ENCODE measurements at places on chromosomes 12 and 14. TPM values are rescaled to one million over a fixed set of nuclear protein-coding genes. Genes with fewer than 3 reads are reported as not detected.

ASB2 gene
- 0.39 TPM for polyA plus RNA-seq

- no peak for DNase-seq
These were observed 413.1 kb downstream of the MED13L start for GRCh38 chr12:115864396-115864795.

DNA sequence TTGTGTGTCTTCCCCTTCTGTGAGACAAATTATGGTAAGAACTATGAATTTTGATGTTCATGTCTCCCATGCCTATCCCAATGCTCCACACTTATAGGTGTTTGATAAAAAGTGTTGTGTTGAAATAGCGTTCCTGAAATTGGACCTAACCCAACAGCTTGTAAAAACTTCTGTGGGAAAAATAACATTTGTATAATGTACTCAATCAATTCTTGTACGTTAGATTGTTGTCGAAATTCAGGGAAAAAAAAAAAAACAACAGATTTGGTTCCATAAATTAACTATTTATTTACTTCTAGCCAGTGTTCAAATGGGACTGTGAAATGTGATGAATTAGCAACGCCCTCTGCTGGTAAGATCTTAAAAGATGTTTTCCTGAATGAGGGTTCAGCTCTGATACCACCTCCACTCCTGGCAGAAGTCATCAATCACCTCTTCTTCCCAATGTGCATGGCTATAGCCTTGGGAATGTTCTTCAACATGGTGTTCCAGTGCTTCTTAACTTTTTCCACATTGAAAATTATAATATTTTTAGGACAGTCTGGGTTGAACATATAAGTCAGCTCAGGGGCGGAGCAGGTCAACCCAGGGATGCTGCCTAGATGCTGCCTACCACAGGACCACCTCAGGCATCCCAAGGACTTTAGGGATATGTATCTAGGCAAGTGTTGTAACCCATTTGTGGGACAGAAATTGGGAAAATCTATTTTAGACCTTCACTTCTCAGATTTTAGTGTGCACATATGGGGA, 170.6 kb downstream of the OTOGL start:
- DNase-seq: peak; percentile 21

GRCh38 chr14:101335061-101335661, 226.1 kb upstream of the DIO3 start:
- no peak for DNase-seq

GRCh38 chr12:57173089-57173488, 25.7 kb upstream of the LRP1-AS start:
- DNase-seq: no peak

- DNase-seq: no peak
These were observed 347.2 kb downstream of the CCDC91 start for GRCh38 chr12:28537474-28537873.

DEGS2 gene
- polyA plus RNA-seq: 0.96 TPM

CLEC9A gene
- polyA plus RNA-seq: 0.22 TPM

EPYC gene
- polyA plus RNA-seq: not detected

DNA sequence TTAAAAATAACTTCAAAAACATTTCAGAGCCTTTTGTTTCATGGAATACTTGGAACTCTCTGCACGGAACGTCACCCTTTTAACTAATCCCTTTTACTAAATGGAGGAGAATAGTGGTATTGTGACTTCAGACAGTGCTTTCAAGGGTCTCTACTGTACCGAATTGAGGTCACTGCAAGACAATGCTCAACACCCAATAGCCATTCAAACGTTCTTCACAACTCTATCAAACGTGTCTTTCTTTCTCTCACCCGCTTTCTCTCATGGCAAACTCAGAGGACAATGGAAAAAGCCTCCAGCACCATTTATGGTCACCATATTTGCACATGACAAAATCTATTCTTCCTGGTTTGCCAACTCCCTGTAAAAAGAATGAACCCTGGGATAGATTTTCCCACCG, 132.1 kb upstream of the SOX5 start:
- DNase-seq: no peak

- no peak for DNase-seq
These were observed 75.2 kb downstream of the FIGNL2 start for GRCh38 chr12:51773145-51773869.

GRCh38 chr12:5262450-5262849, 169.5 kb upstream of the NTF3 start:
- no peak for DNase-seq

RBP5 gene
- polyA plus RNA-seq: 18.4 TPM

DNA sequence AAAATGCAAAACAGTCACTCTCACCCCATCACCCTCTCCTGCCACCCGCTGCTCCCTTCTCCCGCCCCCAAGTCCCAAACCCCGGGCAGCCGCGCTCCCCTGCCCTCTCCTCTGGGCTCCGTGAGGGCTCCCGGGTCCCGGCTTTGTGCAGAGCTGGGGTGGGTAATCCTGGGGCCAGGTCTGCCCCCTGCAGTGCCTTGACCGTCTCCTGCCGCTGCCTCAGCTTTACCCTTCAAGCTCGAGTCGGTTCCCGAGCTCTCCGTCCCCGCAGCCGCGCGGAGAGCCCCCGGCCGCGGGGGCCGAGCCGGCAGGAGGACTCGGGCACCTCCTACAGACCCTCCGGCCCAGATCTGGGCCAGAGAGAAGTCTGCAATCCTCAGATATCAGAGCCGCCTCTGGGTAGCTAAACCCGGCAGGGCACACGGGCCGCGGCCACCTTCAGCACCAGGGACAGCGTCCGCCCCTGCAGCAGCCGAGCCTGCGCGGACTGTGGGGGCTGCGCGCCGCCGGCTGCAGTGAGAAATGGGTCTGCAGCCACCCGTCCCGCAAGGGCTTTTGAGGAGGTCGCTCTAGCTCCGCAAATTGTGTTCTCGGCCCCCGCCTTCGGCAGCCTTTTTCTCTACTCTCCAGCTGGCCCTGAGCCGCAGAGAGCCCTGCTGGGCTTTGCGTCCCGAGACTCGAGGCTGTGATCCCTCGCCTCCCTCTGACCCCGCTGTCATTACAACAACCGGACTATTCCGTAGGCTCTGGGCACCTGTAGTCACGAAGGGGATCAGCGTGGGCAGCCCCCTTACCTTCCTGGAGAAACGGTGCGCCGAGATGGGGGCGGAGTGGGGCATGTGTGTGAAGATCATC, 1.2 kb downstream of the PRMT8 start:
- peak; percentile 50 for DNase-seq

- no peak for DNase-seq
These were observed 85.1 kb downstream of the DIP2B start for GRCh38 chr12:50589650-50590435.

DNA sequence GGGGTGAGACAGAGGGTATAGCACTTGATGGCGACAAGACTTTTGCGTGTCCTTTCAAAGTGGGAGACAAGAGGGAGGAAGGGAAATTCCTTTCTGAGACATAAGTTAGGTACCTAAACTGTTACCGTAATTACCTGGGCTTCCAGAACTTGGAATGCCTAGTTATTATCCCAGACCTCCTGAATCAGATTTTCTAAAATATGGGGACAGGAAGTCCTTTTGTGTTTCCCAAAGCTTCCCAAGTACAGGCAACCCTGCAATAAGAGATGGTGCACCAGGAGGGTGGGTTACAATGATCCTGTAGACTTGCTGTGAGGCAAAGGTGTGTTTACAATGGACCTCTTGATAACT, 83.9 kb downstream of the CMKLR1 start:
- no peak for DNase-seq

RBMS2 gene
- 46.9 TPM for polyA plus RNA-seq

ENDOU gene
- 0.24 TPM for polyA plus RNA-seq

METTL25 gene
- 14.4 TPM for polyA plus RNA-seq

DNA sequence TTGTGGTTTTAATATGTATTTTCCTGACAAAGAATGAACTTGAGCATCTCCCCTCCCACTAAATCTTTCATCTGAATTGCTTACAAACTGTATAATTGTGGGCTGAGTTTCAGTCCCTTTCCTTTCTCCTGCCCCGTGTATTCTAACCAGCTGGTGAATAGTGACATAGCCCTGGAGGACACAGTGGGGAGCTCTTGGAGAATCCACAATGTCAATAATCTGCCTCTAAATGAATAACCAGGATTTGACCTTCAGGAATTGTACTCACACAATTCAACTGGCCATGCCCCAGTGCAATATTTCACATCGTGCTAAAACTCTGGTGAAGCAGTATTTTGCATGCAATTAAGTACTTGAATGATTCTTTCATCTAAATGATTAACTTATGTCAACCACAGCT, 177.2 kb downstream of the C12orf42 start:
- no peak for DNase-seq

- no peak for DNase-seq
These were observed 36.1 kb downstream of the CFL2 start for GRCh38 chr14:34678306-34678705.

FKBP3 gene
- polyA plus RNA-seq: 153 TPM

- no peak for DNase-seq
These were observed 199.9 kb upstream of the IGF1 start for GRCh38 chr12:102680304-102680703.

All from left renal pelvis (tissue), 4 donors.